ENCODE measurements at places on chromosomes 13 and 19.

GRCh38 chr13:111514610-111515306 lies 194.3 kb downstream of the TEX29 start:
- DNase-seq = no peak

DNA sequence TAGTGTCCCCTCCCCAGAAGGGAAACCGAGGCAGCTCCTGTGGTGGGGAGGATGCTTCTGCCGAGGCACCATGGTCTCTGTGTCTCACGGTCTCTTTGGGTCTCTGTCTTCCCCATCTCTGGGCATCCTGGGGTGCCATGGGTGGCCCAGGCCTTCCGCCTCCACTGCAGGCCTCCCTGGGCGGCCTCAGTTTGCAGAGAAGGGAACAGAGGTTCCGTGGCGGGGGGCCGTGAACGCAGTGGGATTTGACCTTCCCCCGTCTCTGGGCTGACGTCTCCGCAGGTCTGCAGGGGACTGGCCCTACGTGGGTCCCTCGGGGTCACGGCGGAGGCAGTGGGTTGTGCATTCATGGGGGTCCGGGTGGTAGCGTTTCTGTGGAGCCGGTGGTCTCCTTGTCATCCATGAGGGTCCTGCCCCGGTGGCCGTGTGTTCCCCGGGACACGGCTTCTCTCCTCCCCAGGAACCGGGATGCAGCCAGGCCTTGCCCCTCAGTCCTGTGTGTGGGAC lies 4.6 kb downstream of the EFNA2 start:
- DNase-seq = no peak

GRCh38 chr13:70237131-70237530 lies 128.9 kb upstream of the KLHL1 start:
- no peak for DNase-seq

- DNase-seq = no peak
Observed at GRCh38 chr19:1166872-1167573, 7.0 kb downstream of the SBNO2 start.

DNA sequence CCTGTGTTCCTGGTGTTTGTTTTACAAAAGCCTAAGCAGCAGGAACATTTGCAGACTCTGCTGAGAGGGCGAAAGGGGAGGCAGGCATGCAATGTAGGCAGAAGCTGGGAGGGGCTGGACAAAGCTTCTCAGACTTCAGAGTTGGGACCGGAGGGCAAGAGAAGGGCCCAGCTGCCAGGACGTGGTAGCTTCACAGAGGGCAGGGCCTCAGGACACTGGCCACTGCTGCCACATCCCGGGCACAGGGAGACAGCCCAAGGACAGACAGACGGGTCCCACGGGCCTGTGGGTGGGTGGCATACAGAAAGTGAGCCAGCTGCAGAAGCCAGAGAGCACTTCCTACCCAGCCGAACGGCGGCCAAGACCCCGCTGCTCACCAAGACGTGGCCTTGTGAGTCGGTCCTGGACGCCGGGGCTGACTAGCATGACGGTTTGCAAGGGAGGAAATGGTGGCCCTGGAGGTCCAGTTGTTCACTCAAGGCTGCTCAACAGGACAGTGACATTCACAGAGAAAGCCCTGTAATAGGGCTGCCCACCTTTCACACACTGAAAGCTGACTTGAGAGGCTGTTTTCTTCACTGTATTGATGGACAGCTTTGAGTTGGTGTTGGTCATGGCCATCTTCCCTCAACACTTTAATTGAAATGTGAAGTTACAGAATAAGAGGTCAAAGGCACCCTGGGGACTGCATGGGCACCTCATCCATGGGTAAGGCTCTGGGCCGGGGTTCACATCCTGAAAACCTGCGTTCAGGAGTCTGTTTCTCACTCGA lies 23.7 kb upstream of the TFDP1 start:
- DNase-seq = no peak

DNA sequence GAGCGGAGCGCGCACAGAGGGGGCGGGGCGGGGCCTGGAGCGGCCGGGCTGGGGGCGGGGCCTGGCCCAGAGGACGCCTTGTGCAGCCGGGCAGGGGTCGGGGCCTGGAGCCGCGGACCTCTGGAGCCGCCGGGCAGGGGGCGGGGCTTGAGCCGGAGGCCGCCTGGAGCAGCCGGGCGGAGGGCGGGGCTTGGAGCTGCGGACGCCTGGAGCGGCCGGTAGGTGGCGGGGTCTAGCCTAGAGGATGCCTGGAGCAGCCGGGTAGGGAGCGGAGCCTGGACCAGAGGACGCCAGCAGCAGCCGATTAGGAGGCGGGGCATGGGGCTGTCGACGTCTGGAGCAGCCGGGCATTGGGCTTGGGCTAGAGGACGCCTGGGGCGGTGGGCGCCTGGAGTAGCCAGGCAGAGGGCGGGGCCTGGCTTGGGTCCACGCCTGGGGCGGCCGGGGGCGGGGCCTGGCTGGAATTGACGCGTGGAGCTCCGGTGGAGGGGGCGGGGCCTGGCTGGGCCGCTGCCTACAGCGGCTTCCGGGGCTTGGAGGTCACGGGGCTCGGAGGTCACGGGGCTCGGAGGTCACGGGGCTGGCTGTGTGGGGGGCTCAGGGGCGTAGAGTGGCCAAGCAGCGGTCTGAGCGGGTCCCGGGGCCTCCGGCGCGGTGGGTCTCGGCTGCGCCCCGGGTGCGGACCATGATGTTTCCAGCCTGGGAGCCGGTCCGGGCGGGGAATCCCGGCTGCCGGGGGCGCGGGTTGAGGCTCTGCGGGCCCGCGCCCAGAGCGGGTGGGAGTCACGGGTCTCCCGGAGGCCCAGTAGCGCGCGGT lies at the start of gene ANKRD10:
ANKRD10 (minus strand) TSS at position 13 of the 817 bp plus-strand sequence. CDS start 135 bp downstream, outside the sequence.
- DNase-seq = peak; percentile 91

- no peak for DNase-seq
Observed at GRCh38 chr19:48397263-48398101, 4.0 kb downstream of the GRIN2D start.

- DNase-seq = peak; percentile 87
Observed at GRCh38 chr19:10695401-10696398, 5.5 kb upstream of the QTRT1 start.

GRCh38 chr19:30336290-30336689 lies 35.9 kb upstream of the ZNF536 start:
- DNase-seq = no peak

DNA sequence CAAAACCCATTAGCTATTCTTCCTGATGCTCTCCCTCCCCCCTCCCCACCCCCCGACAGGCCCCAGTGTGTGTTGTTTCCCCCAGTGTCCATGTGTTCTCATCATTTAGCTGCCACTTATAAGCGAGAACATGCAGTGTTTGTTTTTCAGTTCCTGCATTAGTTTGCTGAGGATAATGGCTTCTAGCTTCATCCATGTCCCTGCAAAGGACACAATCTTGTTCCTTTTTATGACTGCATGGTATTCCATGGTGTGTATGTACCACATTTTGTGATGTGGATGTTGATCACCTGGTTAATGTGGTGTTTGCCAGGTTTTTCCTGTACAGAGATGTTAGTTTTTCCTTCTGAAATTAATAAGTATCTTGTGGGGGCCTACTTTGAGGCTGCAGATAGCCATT lies 31.5 kb downstream of the TDRD12 start:
- no peak for DNase-seq

DNA sequence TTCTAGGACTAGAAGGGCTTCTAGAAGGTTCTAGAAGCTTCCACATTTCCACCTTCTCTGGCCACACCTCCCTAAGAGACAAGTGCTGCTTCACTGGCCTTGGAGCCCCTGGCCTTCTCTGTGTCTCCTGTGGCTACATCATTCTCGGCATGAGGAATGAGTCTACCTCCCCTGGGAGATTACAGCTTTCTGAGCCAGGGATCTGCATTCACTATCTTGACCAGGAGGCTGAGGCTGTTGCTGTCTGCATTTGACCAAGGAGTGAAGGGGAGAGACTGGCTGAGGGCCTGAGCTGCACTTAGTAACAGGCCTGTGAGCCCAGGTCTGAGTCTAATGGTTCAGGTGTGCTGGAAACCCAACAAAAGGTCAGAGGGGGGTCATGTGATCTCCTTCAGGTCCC lies 5.3 kb downstream of the CPAMD8 start:
- no peak for DNase-seq

DNA sequence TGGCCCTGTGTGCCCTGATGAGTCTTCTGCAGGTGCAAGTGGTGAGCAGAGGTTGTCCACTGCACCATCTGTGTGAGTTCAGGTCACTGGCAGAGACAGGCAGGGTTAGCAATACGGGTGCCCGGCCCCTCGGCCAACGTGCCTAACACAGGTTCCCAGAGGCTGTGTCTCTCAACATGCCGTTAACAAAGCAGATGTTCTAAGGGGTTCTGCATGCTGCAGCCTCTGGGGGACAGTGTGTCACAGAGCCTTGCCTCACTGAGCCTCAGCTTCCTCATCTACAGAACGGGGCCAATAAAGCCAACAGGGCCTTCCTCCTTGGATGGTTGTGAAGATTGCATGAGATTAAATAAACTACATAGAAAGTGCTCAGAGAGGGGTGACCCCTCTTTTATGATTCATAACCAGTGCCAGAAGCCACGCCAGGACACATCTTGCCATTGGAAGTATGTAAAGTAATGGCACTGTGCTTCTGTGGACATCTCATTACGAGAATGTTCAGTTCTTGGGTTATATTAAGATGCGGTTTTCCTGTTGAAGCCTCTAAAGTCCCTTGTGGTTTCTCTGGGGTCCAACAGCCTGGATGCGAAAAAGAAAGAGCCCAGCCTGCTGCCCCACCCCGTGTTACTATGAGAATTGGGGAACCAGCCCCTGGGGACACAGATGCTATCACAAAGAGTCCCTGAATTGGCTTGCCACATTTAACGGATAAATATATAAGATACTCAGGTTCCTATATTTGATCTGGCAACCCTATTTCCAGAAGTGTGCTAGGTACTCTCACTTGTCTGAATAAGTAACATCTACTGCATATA lies 11.2 kb upstream of the ARHGEF18 start:
- DNase-seq = no peak

DNA sequence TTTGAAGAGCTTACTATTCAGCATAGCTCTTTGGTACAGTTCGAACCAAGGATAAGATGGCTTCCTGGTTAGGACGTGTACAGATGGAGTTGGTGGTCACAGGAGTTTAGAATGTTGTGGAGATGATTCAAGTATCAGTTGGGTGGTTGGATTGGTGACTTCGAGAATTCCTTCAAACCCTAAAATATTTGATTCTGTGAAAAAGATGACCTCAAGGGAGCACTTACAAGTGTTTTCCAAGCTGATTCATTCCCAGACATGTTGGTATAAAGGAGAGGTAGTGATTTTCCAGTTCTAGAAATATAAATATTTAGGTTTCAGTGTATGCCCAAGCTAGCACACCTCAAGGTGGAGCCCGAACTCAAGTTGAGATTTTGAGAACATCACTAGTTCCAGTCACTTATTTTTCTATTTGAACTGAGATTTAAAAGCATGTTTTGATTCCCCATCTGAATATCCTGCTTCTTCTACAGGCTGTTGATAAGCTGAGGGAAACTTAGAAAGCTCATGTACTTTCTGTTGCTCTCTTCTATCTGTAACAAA lies 306.1 kb downstream of the DCT start:
- no peak for DNase-seq

DNA sequence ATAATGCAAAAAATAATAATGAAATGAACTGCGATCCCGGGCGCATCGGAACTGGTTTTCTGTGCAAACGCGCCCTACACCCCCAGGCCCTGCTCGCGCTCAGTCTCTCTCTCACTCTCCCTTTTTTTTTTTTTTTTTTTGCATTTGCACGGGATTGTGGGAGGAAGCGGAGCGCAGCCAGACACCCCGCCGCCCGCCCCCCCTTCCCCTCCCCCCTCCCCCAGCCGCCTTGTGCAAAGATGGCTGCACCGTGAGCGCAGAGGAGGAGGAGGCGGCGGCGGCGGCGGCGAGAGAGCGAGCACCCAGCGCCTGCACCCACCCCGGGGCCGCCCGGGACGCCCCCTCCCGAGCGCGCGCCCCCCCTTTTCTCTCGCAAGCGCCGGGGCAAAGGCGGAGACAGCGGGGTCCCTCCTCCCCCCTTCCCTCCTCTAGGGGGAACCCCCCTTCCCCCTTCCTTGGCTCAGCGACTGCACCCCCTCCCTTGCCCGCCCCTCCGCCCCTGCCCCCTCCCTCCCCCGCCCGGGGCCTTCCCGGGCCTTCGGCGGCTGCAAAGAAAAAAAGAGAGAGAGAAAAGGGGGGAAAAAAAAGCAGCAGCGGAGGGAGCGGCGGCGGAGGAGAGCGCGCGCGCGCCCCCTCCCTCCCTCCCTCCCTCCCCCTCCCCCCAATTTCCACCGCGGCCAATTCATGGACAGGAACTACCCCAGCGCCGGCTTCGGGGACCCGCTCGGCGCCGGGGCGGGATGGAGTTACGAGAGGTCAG lies at the start of gene PRR12:
PRR12 (plus strand) TSS at position 212 of the 760 bp plus-strand sequence; CDS start at position 685, 473 bp downstream.
- peak; percentile 32 for DNase-seq

- DNase-seq = no peak
Observed at GRCh38 chr19:16659464-16659831, 496 bp downstream of the SMIM7 start.

DNA sequence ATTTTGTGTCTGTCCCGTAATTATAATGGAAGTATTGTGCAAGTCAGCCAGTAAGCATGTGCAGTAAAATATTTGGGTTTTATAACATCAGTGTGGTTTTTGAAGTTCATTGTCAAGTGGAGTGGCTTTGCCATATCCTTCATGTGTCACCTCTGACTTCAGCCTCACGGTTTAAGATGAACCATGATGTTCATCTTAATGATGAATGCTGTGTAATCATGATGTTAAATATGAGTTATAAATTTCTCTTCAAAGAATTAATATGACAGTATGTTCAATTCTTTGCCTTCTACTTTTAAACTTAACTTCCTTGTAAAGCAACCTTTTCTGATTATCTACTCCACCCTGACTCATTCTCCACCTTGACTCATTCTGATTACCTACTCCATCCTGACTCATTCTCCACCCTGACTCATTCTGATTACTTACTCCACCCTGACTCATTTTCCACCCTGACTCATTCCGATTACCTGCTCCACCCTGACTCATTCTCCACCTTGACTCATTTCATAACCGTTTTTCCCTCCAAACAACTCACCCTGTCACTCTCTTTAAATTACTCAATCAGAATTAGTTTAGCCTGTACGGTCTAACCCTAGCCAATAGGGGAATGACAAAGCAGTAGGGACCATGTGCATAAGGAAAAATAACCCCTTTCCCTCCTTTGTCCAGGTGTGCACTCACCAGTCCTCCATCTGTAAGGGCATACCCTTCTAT lies 50.3 kb upstream of the ANKRD10 start:
- DNase-seq = no peak

- DNase-seq = no peak
Observed at GRCh38 chr13:111491021-111491420, 170.6 kb downstream of the TEX29 start.

DNA sequence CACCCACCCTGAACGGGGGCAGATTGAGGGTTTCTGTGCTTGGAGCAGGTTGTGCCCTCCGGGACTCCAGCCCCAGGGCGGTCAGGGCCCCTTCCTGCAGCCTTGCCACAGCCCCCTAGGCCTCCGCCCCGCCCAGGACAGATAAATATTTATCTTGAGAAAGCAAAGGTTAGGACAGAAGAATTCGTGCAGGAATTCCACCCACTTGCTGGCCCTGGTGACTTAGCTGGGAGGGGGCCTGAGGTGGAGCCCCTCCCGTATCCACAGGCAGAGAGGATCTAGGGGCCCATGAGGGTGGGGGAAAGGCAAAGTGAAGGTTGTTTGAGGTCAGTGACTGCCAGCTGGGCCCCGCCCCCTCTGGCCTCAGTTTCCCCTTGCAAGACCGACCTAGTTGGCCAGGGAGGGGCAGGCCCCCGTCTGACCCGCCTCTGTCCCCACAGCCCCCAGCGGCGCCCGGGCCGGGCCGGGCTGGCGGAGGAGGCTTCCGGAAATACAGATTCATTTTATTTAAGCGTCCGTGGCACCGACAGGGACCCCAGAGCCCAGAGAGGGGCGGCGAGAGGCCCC lies 5.2 kb downstream of the MIDN start:
- DNase-seq = no peak
